ENCODE measurements at places on chromosomes 7 and 10.

DNA sequence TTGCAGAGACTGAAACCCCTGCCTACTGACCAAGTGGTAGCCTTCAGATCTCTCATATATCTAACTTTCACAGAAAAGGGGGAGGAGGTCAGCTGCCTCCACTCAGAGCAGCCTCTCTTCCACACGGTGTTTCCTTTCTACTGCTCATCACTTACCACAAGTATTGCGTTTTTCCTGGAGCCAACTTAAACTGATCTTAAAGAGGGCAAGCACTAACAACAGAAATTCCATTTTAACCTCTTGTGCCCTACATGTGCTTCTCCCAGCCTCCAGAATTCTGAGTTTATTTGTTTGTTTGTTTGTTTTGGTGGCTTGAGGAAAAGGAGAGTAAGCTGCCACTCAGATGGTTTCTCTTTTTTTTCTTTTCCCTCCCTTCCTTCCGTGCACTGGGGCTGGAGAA, 19.1 kb downstream of the SKIDA1 start:
- DNase-seq = no peak

DNA sequence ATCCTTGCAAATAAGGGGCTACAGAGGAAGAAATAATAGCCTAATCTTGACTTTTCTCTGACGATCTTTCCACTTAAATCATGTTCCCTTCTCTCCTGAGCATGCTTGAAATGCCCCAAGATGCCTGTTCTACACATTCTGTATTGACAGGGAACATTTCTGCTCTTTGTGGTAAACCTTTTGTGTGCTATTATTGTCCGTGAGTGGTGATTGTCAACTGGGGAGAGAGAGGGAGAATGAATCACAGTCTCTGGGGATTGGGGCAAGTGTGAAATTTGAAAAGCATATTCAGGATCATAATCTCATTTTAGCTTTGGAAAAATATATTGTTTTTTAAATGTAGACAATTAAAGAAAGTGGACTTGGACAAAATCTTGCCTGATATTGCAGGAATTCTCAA, 20.6 kb downstream of the UBTD1 start:
- no peak for DNase-seq

DNA sequence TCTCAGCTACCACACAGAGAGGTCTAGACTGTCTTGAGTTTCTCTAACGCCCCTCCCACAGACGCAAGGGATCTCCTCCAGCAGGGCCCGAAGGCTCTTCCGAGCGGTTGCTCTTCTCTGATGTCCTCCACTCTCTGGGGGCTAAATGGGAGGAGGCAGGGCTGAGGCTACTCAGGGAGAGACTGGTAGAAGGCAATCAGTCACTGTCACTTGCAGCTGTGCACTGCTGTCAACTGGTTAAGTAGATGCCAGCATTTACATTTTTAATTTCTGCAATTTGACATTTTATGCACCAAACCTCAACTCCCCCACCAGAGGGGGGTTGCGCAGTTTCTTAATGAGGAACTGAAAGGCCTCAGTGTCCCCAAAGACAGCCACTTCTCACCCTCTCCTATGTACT, 442.8 kb downstream of the PLXNA4 start:
- DNase-seq = no peak

- DNase-seq = no peak
Measured at GRCh38 chr7:108382932-108383331, 73.3 kb downstream of the NRCAM start.

GRCh38 chr10:80855348-80855971, 317.8 kb downstream of the SH2D4B start:
- no peak for DNase-seq

DNA sequence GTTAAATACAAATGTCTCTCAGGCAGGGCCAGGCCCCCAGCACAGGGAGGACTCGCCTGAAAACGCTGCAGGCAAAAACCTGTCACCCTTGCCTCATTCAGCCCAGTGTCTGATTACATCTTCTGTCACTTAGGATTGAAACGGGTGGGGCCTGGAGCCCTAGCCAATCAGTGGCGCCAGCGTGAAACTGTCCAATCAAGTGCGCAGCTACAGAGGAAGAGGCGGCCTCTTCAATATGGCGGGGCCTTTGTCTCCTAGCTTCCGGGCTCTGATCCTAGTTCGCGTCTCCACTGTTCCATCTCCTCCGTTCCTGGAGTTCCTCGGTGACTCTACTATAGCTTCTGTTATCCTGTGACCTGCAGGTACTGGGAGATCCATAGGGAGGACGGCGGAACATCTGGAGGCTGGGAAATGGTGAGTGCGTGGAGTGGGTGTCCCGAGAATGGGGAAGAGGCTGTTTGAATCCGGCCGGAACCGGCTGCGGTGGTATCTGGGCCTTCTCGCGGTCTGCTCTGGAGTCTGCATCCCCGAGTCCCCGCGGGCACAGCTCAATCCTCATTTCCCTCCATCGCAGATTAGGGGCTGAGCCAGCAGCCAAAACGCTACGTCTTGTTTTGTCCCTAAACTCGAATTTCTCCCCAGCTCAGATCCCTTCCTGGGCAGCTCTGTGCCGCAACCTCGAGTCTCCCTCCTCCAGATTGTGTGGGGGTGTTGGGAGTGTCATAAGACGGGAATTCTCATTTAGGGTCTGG, at the start of gene ZNF736:
ZNF736 (plus strand) TSS at position 222 of the 752 bp plus-strand sequence; CDS start at position 412, 190 bp downstream.
- peak; percentile 65 for DNase-seq

- no peak for DNase-seq
Measured at GRCh38 chr10:29522061-29522855, 112.5 kb downstream of the SVIL start.

DNA sequence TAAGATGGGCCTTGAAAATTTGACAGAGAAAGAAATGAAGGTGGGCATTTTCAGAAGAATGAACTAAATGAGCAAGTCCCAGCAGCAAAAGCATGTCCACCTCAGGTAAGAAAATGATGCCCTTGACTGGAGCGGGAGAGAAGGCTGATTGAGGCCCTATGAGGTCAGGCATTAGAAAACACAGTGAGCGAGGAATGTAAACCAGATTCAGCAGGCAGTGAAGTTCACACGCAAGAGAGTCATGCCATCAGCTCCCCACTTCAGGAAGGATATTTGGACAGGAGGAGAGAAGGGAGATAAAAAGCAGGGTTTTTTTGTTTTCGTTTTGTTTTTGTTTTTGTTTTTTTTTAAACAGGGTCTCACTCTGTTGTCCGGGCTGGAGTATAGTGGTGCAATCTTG, 166.4 kb downstream of the PPP1R17 start:
- DNase-seq = no peak

- DNase-seq = no peak
Measured at GRCh38 chr10:48406204-48406603, 99.7 kb downstream of the MAPK8 start.

- DNase-seq = no peak
Measured at GRCh38 chr10:49119746-49120145, 4.4 kb upstream of the VSTM4 start.

DNA sequence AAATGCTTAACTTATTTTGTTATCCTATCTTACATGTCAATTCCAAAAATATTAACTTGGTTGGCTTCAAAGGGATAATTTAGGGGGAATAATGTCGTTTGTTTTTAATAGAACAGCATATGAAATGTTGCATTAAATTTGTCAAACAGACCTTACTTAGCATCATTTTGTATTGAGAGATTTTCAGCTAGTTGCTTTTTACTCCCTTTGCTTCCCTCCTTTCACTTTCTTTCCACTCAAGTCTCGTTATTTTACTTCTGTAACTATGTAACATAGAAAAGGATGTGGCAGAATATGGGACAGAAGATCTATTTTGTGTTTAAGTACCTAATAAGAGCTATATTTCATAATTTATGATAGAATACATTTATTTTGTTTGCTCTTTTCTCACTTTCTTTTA, 2.6 kb downstream of the PHYHIPL start:
- no peak for DNase-seq

DNA sequence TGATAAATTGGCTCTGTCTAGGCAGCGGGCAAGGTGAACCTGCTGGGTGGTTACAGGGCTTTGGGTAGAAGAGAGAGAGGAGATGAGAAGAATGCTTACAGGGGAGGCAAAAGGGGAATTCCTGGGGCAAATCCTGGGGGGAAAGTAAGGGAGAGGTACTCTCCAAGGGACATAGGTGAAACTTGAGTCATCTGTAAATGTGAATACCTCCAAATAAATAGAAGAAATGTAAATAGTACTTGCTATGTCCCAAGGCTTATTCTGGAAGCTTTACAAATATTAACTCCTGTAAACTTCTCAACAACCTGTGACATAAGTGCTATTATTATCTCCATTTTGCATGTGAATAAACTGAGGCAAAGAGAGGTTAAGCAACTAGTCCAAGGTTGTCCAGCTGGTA, 57.7 kb upstream of the CDK13 start:
- no peak for DNase-seq

DNA sequence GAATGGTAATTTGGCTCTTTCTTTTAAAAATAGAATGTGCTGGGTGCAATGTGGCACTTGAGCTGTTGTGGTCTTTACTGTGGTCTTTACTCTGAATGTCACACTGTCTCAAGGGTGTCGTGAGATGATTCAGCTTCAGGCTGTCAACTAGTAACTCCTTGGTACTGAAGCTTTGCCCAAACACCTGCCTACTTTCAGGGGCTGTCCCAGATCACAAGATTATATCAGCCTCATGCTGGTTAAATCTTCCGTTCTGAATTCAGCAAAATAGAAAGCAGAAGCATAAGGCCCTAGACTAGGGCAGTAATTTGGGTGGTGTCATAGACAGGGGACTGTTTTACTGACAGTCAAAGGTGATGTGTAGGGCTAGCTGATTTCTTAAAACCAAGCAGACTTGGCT, 110.9 kb downstream of the BAMBI start:
- no peak for DNase-seq

- DNase-seq = no peak
Measured at GRCh38 chr7:94338921-94339371, 55.7 kb upstream of the COL1A2 start.

- no peak for DNase-seq
Measured at GRCh38 chr7:109549471-109550193, 980.0 kb downstream of the DNAJB9 start.

DNA sequence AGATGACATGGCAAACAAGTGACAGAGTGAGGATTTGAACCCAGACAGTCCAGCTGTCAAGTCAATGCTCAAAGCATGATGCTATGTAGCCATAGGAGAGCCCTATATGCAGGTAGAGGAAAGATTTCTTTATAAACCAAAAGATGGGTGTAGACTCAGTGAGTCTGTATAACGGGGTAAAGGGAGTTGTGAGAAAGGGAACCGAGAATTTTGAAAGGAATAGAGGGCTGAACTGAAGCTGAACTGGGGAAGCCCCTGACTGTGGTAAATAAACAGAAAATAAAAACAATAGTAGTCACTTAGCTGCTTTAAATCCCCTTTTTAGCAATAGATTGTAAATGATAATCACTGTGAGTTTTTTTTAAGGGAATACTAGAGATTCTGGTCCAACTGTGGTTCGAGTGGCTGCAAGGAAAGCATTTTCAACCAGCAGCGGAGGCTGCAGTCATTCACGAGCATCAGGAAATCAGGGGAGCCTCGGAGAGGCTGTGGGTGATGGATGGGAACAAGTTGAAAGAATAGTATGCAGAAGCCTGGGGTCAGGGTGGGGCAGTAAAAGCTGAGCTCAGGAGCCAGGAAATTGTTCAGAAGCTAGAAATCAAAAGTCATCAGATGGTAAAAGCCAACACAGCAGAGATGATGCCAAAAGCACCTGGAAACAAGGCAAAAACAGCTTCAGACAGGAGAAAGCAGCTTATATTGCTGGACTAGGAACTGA, 393.5 kb downstream of the GFRA1 start:
- no peak for DNase-seq

- DNase-seq = no peak
Measured at GRCh38 chr7:138865843-138866242, 67.8 kb upstream of the ATP6V0A4 start.

GRCh38 chr10:78863140-78863905, 205.4 kb upstream of the ZMIZ1 start:
- DNase-seq = no peak

DNA sequence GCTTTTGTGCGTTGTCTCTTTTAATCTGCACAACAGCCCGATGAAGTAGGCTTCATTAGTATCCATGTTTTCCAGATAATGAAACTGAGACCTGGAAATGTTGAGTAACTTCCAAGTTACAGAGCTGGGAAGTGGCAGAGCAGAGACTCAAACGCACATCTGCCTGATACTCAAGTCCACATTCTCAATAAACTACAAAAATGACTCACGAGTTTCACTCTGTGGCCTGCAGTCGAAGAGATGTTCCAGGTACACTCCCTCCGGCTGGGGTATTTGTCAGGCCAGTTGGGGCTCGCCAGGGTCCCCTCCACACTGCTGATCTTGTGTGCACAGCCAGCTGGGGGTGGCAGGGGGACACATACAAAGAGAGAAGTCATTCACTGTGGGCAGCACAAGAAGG, 17.7 kb upstream of the OPALIN start:
- DNase-seq = no peak

GRCh38 chr10:48358838-48359237, 52.4 kb downstream of the MAPK8 start:
- no peak for DNase-seq

DNA sequence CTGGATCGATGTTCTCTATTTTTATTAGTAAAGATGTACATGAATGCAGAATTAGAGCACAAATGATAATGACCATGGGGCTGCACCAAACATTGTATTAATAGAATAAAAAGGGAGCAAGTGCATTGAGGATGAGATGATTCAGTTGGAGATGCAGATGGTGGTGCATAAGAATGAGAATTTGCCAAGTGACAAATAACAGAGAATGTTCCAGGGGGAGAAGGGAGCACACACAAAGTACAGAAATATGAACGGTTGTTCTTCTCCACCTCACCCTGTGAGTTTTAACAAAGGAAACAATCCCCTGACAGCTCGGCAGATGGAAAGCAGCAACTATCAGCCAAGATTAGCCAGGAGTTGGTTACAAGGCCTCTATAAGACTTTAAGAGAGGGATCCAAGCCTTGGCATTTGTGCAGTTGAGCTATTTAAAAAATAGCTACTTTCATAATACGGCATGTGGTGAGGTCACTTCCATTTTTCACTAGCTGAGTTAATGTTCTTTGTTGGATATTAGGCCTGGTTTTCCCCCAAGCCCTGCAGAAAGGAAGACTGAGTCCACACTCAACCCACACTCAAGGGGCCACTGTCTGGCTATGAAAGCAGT, 462.5 kb downstream of the TNS3 start:
- no peak for DNase-seq

DNA sequence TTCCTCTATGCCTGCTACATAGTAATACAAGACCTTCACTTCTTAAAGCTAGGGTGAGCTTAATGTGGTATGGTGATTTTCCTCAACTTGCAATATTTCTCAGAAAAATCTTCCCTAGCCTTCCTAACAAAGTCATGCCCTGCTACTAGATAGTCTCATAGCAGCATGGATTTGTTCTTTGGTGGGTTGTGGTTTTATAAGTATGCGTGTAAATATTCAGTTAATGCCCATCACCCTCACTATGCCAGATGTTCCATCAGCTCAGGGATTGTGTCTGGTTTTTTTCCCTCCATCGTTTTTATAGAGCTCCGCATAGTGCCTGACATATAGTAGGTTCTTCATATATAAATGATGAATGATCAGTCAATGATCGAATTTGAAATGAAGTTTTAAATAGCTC, 182.8 kb downstream of the CREB5 start:
- no peak for DNase-seq

- DNase-seq = no peak
Measured at GRCh38 chr10:118518095-118518494, 77.4 kb downstream of the PRLHR start.

GRCh38 chr7:20075440-20075839, 141.7 kb downstream of the MACC1 start:
- no peak for DNase-seq

Measured in stimulated activated CD4-positive, alpha-beta T cell treated with anti-CD3 and anti-CD28 coated beads, Interleukin-1b, Interleukin-23, amount 100 ng/mL, for 1 hour (primary cell).